Stimulated activated CD4-positive, alpha-beta T cell treated with anti-CD3 and anti-CD28 coated beads, Interleukin-2, amount 100 ng/mL, for 48 hours (primary cell): ENCODE measurements at places on chromosomes 1 and 21.
A peak's percentile ranks its signal among the peaks of the same experiment; 100 is the strongest.

DNA sequence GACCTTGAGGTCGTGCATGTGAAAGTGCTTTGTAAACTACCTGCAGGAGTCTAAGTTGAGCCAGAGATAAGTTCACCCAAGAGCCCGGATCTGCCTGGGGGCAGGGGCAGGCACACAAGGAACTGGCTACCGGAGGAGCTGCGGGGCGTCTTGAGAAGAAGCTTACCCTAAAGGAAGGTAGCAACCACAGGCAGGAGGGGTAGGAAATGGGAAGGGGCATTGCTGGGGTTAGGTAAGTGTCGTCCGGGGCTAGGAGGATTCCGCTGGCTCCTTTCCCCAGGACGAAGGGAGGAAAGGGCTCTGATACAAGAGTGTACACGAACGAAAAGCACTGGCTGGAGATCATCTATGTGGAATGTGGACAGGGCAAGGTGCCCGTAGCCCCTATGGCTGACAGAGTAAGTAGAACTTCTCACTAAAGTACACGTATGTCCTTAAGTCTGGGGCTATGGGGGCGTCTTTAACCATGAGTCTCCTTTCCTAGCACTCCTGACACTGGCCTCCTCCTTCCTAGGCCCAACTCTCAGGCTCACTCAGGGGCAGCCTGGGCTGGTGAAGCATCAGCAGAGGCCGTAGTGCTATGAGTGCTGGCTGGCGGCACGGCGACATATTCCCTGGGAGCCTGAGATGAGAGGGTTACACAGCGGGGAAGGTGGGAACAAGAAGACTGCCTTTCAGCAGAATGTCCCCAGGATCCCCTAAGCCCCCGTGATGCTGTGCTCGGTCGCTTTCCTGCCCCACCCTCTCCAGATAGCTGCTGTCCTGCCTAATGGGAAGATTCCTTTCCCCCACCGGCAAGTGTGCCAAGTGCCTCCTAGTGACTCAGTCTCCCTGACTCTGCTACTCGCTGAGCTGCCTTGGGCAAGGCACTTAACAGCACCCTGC is 9.1 kb upstream of the GALNT2 start:
- DNase-seq: no peak

GRCh38 chr1:201720522-201720844 is 108.5 kb upstream of the IPO9 start:
- DNase-seq: no peak

- DNase-seq: no peak
Observed at GRCh38 chr1:186974774-186975181, 146.0 kb downstream of the PLA2G4A start.

DNA sequence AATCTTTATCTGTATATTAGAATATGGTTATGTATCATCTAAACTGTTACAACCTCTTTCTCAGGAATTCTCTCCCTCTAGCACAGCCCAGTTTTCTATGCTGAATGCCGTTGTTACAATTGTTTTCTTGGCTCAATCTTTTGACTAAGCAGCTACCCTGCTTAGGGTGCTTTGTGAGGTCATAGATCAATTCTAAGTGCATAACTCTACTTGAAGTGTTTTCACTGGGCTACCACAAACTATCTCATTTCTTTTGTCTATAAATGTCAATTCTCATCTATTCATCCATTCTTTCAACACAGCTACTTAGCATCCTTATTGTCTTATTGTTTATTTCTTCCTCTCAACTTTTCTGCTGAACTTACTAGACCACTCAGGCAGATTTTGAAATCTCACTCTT is 77.1 kb downstream of the CEP350 start:
- DNase-seq: no peak

- no peak for DNase-seq
Observed at GRCh38 chr1:243917863-243918565, 68.0 kb upstream of the AKT3 start.

DNA sequence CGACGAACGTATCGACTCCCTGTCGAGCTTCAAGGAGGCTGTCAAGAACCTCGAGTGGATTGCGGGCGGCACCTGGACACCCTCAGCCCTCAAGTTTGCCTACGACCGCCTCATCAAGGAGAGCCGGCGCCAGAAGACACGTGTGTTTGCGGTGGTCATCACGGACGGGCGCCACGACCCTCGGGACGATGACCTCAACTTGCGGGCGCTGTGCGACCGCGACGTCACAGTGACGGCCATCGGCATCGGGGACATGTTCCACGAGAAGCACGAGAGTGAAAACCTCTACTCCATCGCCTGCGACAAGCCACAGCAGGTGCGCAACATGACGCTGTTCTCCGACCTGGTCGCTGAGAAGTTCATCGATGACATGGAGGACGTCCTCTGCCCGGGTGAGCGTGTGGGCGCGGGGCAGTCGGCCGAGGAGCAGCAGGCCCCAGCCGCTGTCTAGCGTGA is 28.0 kb downstream of the COL6A2 start:
- no peak for DNase-seq

GRCh38 chr1:167252986-167253385 is 32.3 kb downstream of the POU2F1 start:
- DNase-seq: no peak

DNA sequence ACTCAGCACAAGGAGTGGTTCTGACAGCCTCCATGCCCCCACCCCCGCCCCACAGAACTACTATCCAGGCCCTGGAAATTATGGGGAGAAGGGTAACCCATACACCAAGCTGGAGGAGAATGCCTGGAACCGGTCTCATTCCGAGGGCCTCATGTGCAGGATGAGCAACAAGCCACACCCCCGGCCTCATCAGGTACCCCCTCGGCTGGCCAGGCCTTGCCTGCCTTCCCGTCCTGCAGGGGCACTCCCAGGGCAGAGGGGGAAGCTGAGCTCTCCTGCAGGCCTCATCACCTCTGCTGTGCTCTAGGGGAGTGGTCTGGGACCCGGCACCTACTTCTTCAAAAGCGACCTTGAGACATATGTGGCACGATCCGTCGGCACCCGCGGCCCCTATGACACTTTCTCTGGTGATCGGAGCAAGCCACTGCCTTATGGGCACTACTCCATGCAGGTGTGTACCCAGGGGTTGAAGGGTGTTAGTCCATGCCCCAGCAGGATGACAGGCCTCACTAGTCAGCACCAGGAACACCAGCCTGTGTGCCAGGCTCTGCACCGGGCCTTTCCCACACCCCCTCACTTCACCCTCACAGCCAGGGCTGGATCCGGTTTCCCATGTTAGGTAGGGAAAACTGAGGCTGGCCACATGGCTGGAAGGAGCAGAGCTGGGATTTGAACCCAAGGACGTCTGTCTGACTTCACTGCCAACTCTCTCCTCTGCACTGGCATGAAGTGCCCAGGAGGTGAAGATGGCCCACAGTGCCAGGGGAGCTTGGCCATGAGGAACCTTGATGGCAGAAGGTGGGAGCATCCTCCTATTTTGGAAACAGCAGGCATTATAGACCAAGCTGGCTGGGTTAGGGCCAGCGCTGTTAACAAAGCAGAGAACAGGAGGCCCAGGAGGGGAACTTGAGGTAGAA is 10.9 kb upstream of the TTC22 start:
- no peak for DNase-seq

DNA sequence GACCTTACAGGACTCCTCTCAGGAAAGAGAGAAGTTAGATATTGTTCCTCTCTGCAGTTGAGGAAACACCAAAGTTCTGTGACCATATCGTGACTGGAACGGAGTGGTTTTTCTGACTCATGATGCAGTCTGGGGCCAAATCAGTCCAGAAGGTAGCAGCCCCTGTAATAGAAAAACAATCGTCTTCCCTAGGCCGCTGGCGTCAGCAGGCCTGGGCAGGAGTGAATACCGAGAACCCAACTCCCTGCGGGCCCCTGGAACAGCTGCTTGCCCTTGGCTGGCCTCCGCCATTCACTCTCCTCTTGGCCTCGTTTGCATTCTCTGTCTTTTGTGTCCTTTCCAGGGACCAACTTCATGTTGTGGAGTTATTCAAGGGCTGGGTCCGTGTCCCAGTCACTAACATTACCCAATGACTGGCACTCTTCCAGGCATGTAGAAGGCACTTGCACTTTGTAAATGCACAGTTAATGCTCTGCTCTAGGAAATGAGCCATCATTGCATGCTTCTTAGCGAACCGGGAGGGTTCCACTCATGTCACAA is 10.9 kb upstream of the CD101 start:
- DNase-seq: no peak

- DNase-seq: no peak
Observed at GRCh38 chr1:204947338-204947737, 76.7 kb downstream of the NFASC start.

DNA sequence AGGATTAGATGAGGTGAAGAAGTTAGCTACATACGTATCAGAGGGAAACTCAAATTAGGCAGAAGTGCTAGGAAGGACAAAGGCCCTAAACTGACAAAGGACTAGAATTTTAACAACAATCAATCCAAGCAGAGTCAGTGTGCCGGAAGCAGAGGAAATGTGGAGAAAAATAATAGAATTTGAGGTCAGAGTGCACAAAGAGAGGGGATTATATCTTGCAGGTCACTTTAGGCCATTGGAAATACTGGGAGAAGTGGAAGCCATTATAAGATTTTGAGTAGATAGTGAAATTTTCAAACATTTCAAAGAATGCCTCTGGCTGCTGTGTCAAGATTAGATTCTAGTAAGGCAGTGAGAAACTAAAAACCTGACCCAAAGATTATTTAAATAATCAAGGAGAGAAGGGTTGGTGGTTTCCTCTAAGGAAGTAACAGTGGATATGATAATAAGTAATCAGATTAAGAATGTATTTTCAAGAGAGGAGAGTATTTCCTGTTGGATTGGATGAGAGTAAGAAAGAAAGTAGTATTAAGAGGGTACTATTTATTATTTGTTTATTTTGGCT is 889.2 kb upstream of the NCAM2 start:
- DNase-seq: no peak

DNA sequence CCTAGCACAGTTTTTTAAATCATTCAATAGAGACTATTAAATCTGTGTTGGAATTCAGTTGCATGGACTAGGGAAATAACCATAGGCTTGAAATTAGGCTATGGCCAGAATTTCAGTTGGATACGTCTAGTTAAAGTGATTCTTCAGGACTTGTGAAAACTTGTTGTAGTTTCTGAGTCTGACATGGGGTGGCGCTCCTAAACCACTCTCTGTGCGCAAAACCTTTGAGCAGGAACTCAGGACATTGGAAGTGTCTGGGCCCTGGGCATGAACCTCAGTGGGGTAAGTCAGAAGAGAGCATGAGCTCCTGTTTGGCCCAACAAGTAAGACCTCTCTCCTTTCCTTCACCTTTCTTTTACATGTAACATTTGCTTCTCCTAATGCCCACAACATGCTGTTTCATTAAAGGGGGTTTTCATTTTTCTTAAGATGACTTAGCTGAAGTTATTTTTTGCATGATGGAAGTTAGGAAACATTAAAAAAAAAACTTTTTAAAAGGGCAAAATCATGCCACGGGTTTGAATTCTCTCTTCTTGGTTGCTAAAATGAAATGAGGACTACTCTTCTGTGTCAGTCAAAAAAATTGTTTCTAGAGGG is 17.1 kb upstream of the CCDC190 start:
- peak; percentile 22 for DNase-seq

- DNase-seq: no peak
Observed at GRCh38 chr1:15948091-15948591, 27.8 kb downstream of the ZBTB17 start.

- DNase-seq: no peak
Observed at GRCh38 chr1:68010543-68010942, 39.9 kb downstream of the DIRAS3 start.

DNA sequence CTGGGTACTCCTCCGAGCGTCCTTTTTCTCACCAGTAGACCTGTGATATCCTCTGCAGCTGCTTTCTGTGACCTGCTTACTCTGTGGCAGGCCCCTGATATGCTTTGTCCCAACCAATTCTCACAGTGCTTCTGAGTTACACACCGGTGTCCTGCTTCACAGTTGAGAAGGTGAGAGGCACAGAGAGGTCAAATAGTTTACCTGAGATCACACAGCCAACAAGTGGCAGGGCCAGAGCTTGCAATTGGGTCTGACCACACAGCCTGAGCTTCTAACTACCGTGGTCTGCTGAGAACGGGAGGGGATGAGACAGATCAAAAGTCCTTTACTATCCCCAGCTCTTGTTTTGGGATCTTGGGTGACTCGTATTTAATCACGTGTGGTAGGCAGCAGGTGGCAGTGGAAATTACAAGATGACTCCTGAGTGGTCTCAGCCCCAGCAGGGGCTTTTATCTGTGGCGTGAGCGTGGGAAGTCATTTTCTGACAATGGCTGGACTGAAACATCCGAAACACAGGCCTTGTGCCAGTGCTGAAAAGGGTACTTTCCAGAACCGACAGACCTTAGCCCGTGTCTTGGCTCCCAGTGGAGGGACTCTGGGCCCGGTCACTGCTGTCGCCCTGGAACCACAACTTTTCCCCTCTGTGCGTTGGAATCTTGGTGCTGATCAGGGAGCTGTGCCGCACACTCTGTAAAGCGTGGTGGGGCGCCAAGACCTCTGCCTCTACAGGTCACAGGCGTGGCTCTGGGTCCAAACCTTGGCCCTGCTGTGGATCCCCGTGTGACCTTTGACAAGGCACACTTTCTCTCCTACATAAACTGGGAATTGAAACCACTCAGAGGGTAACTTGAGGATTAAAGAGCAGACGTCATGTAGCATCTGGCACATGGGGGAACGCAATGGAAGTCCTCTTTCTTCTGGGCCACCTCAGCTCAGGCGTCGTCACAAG is 11.9 kb downstream of the THEMIS2 start:
- DNase-seq: no peak

DNA sequence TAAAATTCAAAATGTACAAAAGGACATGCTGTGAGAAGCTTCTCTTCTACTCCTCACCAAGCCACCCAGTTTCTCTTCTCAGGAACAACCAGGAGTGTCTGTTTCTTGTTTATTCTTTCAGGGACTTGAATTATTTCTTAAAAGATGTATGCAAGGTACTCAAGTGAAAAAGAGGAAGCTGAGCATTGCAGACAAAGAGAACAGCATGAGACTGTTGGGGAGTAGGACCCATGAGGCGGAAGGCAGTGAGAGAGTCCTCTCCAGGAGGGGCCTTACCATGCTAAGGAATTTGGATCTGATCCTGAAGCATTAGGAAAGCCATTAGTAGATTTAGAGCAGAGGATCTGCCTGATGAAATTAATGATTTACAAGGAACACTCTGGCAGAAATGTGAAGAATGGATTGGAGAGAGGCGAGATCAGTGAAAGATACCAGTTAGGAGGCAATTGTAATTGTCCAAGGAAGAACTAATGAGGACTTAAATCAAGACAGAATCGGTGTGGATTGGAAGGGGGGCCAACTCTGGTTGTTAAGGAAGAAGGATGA is 14.7 kb upstream of the SSX2IP start:
- no peak for DNase-seq

GRCh38 chr21:29477941-29478340 is 179.2 kb downstream of the BACH1 start:
- no peak for DNase-seq

GRCh38 chr1:4166713-4167112 is 266.6 kb upstream of the C1orf174 start:
- no peak for DNase-seq

- no peak for DNase-seq
Observed at GRCh38 chr21:43663033-43663432, 3.7 kb downstream of the RRP1B start.
